A549 treated with CpdA at 1 μM for 4 hours (cell line): ENCODE measurements at places on chromosomes 6 and 20. TPM values are rescaled to one million over a fixed set of nuclear protein-coding genes. Genes with fewer than 3 reads are reported as not detected.

The FNDC11 gene
- 0.09 to 0.30 TPM (median 0.24 TPM) in 4 of 5 replicates, not detected in the other for total RNA-seq

The FOXC1 gene
- total RNA-seq, result 7.0 to 9.5 TPM (median 7.8 TPM) in 5 replicates

The KCNK16 gene
- not detected in 5 replicates for total RNA-seq

The GPSM3 gene
- total RNA-seq, result 0.31 to 0.67 TPM (median 0.50 TPM) in 5 replicates

The SLC23A2 gene
- 15.5 to 17.9 TPM (median 17.3 TPM) in 5 replicates for total RNA-seq

The PNLDC1 gene
- total RNA-seq, result 0.11 TPM in 1 of 5 replicates, not detected in the others

The LMBRD1 gene
- 11.0 to 12.9 TPM (median 11.6 TPM) in 5 replicates for total RNA-seq

The OOEP gene
- not detected in 5 replicates for total RNA-seq

The SALL4 gene
- 1.3 to 2.3 TPM (median 1.8 TPM) in 5 replicates for total RNA-seq

The DUSP15 gene
- total RNA-seq, result 0.64 to 1.5 TPM (median 1.1 TPM) in 5 replicates

The CLVS2 gene
- 0.02 to 0.14 TPM (median 0.07 TPM) in 5 replicates for total RNA-seq

The TTI1 gene
- 19.7 to 24.8 TPM (median 22.8 TPM) in 5 replicates for total RNA-seq

The ZFAND3 gene
- total RNA-seq, result 50.7 to 62.4 TPM (median 58.4 TPM) in 5 replicates

The RFX6 gene
- not detected in 5 replicates for total RNA-seq

The CSNK2A1 gene
- 146 to 171 TPM (median 156 TPM) in 5 replicates for total RNA-seq

The SLC4A11 gene
- total RNA-seq, result 4.0 to 5.8 TPM (median 5.3 TPM) in 5 replicates

The FAXC gene
- total RNA-seq, result 6.4 to 8.1 TPM (median 6.8 TPM) in 5 replicates

The SLC35F1 gene
- 0.01 TPM in 1 of 5 replicates, not detected in the others for total RNA-seq

The ATP6V1G2 gene
- total RNA-seq, result 0.57 to 0.77 TPM (median 0.63 TPM) in 5 replicates

The CTAGE9 gene
- total RNA-seq, result not detected in 5 replicates

The HLA-DPB1 gene
- total RNA-seq, result not detected in 5 replicates

The NQO2 gene
- 66.7 to 88.7 TPM (median 81.9 TPM) in 5 replicates for total RNA-seq

The SLC25A27 gene
- 0.09 to 1.4 TPM (median 0.61 TPM) in 5 replicates for total RNA-seq

The MACROD2 gene
- total RNA-seq, result 0.50 to 1.1 TPM (median 0.79 TPM) in 5 replicates

The ADGB gene
- total RNA-seq, result not detected in 5 replicates

The HLA-DPA1 gene
- not detected in 5 replicates for total RNA-seq

The ZC3H12D gene
- total RNA-seq, result 0.10 to 0.21 TPM (median 0.14 TPM) in 5 replicates

The RAB44 gene
- 0.03 to 0.06 TPM (median 0.05 TPM) in 3 of 5 replicates, not detected in the others for total RNA-seq

The PRRT1 gene
- 0.45 to 0.98 TPM (median 0.65 TPM) in 5 replicates for total RNA-seq
